ENCODE measurements at places on chromosomes 4 and X.

GRCh38 chr4:14862891-14863290 is 139.4 kb upstream of the CPEB2 start:
- no peak for DNase-seq

- DNase-seq, result no peak
These were observed 282.5 kb upstream of the PCDH10 start for GRCh38 chr4:132866616-132867015.

DNA sequence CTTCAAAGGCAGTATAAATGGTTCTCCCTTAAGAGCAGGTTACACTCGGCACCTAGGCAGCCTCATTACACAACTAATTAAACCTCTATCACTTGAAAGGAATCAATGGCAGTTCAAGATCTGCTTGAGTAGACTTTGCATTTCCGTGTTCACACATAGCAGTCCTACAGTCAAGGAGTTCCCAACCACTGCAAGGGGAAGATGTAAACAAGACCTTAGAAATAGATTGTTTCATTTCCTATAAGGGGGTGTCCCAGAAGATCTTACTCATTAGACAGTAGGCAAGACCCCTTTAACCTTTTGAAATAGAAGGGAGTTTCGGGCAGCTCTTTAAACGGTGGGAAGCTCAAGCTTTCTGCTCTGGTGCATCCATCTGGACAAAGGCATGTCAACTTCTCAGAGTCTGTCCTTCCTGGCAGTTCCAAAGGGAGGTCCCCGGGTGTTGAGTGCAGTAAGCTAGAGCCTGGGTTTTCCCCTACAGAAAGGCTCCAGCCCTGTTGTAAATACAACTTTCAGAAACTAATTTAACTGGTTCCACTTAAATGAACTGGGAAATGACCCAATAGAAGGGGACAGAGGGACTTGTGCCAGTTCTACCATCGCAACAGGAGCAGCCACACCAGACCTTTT is 150.8 kb downstream of the RBMX2 start:
- no peak for DNase-seq

DNA sequence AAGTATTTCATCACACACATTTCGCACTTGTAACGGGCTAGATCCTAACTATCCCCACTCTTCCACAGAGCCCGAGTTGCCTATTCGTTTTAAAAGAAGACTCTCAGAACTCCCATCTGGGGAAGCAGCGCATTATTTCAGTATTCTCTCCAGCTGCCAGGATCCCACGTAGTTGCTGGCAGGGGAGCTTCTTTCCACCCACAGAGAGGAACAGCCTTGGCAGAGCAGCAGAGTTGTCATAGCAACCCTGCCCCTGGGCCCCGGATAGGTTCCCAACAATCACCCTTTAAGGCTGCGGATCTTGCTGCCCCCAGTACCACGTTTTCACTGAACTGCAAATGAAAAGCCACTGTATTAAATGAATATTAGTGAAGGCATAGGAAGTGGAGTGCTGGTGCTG is 106.7 kb downstream of the GPM6A start:
- DNase-seq, result no peak

GRCh38 chrX:40130207-40130606 is 32.4 kb upstream of the BCOR start:
- no peak for DNase-seq

DNA sequence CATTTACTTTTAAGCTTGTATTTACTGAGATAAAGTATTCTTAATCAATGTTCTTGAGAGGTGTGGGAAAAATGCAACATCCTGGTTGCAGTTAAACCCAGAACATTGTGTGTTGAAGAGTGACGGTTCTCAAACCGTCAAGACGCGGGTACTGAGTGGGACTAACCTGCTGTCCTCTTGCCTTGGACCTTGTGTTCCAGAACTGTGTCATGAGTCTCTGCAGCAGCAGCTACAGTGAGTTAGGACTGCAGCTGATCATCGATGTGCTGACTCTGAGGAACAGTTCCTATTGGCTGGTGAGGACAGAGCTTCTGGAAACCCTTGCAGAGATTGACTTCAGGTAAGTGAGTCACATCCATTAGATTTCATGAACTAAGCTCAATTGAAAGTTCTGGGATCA is 59.7 kb downstream of the HTT start:
- DNase-seq, result no peak

GRCh38 chr4:37889849-37890800 is 759 bp upstream of the TBC1D1 start:
- DNase-seq, result no peak

DNA sequence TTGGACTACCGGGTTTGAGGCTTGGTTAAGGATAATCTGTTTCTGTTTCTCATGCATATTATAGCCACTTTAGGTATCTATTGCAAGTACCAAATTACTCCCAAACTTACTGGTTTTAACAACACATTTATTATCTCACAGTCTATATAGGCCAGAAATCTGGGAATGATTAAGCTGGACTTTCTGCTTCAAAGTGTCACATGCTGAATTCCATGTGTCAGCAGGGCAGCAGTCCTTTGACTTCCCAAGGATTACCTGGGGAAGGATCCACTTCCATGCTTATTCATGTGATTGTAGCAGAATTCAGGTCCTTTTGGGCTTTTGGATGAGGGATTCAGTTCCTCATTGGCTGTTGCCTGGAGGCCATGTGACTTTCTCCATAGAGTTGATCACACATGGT is 349.0 kb upstream of the TRAM1L1 start:
- DNase-seq, result no peak

GRCh38 chr4:165299399-165300060 is 27.9 kb upstream of the MSMO1 start:
- no peak for DNase-seq

- DNase-seq, result no peak
These were observed 170.2 kb downstream of the ADGRA3 start for GRCh38 chr4:22345678-22346077.

DNA sequence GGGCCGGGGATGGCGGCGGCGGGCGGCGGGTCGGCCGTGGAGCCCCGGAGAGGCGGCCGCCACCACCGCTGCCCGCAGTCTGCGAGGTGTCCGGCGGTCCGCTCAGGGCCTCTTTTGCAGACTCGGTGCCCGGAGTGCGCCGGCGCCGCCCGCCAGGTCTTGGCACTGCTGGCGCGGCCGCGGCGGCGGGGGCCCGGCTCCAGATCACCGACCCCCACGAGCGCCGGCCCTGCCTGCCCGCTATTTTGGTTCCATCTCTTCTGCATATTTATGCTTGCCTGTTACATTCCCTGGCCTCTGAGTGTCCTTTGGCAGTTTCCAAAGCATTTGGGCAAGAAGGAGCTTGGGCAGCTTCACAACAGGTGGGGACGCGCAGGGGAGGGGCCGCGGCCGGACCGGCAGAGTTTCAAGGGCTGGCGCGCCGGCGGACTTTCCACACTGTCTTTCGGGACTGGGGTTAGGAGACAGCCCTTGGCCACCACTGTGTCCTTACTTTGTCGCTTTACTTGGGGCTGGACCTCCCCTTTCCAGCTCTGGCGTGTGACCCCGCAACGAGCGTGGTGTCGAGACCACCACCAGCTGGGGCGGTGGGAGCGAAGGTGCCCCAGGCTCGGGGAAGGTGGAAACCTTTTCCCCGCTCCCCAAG is 668 bp upstream of the TAPT1 start:
- no peak for DNase-seq

DNA sequence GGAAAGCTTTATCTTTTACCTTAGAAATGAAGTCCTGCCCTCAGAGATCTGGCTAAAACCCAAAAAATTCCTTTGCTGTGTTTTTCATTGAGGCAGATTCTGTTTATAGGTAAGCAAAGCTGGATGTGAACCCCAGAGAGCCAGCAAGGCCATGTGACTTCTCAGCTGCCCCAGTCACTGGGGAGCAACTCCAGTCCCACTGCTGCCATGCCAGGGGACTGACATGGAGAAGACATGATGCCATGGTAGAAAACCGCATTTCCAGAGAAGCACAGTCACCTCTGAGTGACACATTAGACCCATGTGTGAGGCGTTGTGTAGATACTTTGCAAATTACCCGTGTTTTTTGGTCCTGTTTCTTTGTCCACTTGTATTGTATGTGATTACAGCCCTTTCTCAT is 45.4 kb downstream of the PTTG2 start:
- no peak for DNase-seq

GRCh38 chr4:121597346-121597934 is 99.3 kb downstream of the ANXA5 start:
- DNase-seq, result no peak

GRCh38 chr4:113822555-113823290 is 61.2 kb upstream of the CAMK2D start:
- no peak for DNase-seq

- DNase-seq, result no peak
These were observed 17.8 kb upstream of the GABRQ start for GRCh38 chrX:152619897-152620296.

GRCh38 chr4:41611881-41612871 is 74.2 kb downstream of the LIMCH1 start:
- DNase-seq, result no peak

Data from fibroblast of gingiva (primary cell).